Stimulated activated CD4-positive, alpha-beta T cell treated with anti-CD3 and anti-CD28 coated beads, Interleukin-15, amount 100 ng/mL, for 48 hours (primary cell): ENCODE measurements at places on chromosomes 6 and 20.

- no peak for DNase-seq
Observed at GRCh38 chr6:170178561-170179477, 112.1 kb downstream of the DLL1 start.

DNA sequence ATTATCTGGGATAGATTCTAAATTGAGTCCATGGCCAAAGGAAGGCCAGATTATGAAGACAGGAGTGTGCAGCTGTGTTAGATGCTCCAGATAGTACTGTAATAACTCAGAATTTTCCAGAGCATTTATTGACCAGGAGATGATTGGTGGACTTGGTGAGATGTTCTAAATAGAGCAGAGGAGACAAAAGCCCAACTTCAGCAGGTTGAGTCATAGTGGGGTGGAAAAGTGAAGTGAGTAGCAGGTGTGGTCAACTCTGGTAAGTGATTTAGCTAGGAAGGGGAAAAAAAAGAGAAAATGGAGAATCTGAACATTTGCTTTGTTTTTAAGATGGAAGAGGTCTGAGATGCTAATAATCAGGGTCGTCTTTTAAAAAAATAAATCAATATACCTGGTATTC, 227.4 kb downstream of the TMEM200A start:
- DNase-seq = no peak

DNA sequence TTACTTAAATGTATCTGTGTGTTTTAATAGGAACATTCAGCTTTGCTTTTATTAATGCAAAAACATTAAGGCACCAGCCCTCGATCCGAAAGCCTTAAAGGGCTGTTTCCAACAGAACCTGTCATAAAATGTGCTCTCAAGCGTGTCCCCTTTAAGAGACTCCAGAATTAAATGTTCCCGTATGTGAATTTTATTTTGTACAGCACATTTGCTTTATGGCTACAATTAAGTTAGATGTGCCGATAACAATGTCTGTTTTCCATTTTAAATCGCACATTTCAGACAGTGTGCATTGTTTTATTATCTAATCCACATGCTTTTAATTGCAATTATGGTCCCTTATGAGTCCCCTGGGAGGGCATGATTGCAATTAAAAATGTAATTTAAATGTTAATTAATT, 198.9 kb downstream of the TSHZ2 start:
- DNase-seq = no peak

- no peak for DNase-seq
Observed at GRCh38 chr20:15179381-15179780, 842.0 kb upstream of the FLRT3 start.

DNA sequence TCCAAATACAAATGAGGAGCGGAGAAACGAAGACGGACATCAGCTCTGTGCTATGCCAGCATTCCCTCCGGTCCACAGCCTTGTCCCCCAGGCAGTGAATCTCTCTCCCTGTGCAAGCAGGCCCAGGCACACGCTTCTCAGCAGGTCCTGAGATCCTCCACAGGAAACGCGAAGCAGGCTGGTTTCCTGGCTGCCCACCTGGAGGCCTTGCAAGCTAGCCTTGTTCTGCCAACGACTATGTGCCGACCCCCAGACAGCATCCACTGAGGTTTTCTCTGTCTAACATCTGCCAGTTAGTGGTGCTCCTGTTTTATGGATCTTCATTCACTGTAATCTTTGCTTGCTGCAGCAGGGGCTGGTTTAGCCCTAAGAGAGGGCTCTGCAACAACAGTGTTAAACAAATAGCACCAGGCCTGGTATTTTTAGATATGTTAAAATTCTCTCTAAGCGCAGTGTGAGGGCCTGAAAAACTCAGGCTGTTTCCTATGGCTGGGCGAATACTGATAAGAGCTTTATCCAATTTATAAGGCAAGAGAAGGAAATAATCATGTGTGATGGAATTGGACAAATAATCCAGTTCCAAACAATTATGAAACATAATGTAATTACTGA, 386.0 kb upstream of the ARID1B start:
- DNase-seq = no peak

DNA sequence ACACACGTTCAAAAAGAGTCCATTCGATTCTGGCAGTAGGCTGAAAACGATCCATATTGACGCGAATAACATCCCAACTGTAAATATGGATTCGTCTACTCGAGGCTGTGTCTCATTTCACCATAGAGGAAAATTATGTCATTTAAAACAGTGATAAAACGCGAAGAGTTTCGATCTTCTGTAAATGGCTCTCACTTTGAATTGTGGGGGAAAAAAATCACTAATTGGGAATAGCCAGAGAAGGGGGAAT, 845 bp upstream of the MARCKS start:
- DNase-seq = no peak

DNA sequence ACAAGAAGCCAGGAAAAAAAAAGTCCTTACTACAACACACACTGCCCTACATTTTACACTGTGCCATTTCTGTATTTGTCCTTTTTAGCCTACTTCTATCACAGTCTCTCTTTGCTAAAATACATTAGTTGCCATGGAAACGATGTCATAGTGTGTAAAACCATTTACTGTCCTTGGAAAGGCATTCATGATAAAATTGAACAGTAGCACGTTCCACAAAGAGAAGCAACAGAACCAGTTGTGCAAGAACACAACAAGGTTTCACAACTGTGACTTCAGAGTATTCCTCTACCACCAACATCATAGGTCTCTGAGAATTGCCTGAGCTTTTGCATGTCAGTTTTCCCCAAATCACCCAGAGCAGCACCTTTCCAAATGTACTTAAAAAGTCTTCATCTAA, 20.5 kb downstream of the FYN start:
- no peak for DNase-seq

GRCh38 chr6:143745166-143746133, 67.7 kb downstream of the PHACTR2 start:
- DNase-seq = no peak

DNA sequence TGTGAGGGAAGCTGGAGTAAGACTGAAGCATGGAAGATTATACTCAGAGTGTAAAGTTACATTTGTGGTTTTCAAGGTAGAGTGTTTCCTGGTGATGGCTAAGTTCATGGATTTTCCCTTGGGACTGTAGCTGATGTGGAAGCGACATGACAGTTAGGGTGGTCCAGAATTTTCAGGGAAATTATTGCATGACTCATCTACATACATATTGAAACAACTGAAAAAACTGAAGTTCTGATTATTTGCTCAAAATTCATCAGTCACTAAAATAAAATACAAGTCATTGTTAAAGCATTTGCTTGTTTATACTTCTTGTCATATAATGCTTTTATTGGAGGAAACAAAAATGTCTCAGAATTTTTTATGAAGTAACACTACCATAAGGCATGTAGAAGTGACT, 700.0 kb downstream of the RFPL4B start:
- DNase-seq = no peak

DNA sequence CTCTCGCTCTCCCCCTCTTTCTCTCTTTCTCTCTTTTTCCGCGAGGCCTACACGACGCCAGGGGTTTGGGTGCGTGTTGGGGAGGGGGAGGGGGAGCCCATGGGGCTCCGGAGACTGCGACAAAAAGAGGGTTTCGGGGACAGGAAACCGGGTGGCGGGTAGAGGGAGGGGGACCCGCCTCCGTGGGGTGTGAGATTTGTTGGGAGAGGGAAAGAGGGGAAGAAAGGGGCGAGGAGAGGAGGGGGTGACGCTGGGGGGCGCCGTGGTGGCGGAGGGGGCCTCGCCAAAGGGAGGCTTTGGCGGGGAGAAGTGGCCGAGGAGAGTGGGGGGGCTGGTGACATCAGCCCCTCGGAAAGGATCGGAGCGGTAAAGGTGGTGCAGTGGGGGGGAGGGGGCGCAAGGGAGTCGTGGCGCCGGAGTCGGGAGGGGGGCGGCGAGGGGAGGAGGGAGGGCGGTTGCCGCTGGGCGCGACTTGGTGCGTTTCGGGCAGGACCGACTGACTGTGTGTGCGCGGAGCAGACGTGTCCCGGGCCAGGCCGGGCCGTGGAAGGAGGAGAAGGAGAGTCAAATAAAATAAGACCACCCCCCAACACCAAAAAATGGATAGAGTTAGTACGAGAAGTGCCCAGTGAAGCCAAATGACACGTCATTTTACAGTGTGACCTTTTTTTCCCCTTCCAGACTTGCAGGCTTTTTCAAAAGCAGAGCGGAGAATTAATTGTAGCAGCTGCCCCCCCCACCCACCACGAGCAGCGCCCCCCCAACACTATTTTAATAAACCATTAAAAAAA, 39.8 kb downstream of the GNAS start:
- peak; percentile 70 for DNase-seq

GRCh38 chr20:51935003-51935358, 132.7 kb upstream of the SALL4 start:
- no peak for DNase-seq

- no peak for DNase-seq
Observed at GRCh38 chr6:154134471-154135147, 95.6 kb downstream of the OPRM1 start.

DNA sequence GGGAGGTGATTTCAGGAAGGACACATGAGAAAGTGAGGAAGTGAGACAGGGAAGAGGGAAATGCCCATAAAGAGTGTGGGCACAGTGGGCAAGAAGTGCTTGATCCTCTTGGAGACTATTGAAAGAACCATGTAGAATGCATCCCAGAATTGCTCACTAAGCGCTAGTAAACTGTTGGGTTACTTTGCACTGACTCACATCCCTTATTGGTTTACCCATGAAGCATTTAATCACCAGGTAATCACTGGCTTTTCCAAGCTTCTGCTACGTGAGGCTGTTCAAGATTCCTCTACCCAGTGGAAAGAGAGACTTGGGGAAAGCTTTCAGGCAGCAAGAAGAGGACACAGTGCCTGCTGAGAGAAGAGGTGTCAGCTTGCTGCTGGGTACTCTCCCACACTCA, 410.0 kb upstream of the JAG1 start:
- no peak for DNase-seq

- no peak for DNase-seq
Observed at GRCh38 chr6:43405354-43405753, 22.0 kb upstream of the ABCC10 start.

GRCh38 chr6:25535632-25536225, 116.3 kb upstream of the SCGN start:
- no peak for DNase-seq
